ENCODE measurements at places on chromosomes 3 and 15. TPM values are rescaled to one million over a fixed set of nuclear protein-coding genes. Genes with fewer than 3 reads are reported as not detected.

DNA sequence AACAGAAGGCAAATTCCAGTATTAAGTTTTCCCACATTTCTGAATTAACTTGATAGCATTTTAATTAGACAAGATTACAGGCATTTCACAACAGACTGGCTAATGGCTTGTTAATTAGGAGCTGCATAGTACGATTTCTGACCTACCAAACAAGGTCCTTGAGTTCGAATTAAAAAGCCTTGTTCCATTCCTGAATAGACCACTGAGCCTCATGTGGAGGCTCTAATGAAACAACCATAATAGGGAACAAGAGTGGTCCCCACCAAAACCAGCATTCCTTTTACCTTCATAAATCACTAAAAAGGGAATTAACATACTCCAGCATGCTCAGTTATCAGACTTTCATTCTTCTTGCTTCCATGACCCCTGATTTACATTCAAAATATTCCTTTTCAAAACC, 66.4 kb downstream of the PRTG start:
- DNase-seq, result no peak

DNA sequence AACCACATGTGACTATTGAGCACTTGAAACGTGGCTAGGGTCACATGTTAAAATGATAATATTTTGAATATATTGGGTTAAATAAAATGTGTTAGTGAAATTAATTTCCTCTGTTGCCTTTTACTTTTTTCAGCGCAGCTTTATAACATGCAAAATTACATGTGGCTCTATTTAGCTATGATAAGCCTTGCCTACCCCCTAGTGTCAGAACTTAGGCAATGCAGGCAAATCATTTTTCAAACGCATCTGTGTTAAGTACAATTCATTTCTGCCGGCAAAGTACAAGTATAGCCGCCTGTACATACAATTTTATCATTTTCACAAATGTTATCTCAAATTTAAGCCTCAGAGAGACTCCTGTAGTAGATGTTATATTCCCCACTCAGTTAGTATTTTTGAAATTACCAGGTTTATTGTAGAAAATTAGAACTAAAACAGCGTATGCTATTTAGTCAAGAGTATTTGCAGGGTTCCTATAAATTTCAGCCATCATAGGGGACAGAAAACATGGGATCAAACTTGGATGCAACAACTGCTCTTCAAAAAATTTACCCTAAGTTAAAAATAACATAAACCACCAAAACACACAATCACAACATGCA, 56.1 kb downstream of the TAFA4 start:
- peak; percentile 15 for DNase-seq

- DNase-seq, result peak; percentile 90
Measured at GRCh38 chr3:194711913-194712312, 26.2 kb downstream of the FAM43A start.

DNA sequence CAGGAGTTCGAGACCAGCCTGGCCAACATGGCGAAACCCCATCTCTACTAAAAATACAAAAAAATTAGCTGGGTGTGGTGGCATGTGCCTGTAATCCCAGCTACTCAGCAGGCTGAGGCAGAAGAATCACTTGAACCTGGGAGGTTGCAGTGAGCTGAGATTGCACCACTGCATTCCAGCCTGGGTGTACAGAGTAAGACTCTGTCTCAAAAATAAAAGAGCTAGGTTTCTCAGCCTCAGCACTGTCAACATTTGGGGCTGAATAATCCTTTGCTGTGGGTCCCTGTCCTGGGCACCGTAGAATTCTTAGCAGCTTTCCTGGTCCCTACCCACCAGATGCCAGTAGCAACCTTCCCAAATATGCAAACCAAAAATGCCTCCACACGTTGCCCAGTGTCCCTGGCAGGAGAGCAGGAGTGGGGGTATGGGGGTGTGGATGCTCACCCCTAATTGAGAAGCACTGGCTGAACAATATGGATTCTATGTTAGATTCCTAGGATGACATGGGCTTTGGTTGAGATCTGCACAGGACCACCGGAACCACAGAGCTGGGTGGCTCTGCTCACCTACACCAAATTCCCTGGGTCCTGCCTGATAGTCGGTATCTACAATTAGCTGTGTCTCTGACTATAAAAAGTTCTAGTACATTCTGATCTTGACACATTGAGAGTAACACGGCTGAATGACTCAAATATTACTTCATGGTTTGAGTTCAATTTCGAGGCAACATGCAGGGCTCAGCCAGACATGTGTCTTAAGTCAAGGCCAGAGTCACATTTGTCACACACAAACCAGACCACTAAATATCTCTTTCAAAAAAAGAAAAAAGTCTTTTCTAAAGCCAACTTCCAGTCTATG, 577.0 kb upstream of the MDFIC2 start:
- no peak for DNase-seq

DNA sequence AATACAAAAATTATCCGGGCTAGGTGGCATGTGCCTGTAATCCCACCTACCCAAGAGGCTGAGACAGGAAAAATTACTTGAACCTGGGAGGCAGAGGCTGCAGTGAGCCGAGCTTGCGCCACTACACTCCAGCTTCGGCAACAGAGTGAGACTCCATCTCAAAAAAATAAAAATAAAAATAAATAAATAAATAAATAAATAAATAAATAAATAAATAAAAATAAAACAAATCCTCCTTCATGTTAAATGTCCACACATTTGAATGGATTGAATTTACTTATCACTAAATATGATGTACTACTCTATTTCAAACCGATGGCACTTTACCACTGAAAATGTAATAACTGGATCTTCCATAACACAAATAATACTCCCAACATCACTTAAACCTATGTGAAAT, 36.3 kb downstream of the ZBTB20 start:
- DNase-seq, result no peak

DNA sequence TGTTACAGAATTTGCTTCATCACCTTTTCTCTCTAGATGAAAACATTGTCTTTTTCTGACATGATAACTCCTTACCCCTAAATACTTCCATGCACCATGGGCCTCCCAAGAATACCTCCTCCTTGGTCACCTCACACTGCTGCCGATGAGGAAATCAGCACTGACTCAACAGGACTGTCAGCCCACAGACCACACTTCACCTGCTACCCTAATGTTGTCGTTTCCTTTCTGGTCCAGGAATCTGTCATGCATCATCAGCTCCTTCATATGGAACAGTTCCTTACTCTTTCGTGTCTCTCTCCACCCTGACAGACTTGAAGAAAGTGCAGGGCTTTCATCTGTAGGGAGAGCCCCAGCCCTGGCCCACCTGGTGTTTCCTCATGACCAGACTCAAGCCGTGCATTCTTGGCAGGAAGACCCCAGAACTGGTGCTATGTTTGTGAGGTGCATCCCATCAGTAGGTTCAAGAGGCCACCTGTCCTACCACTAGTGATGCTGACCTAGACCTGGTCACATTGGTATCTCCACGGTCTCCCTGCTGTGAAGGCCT, 41.1 kb upstream of the PLXNA1 start:
- DNase-seq, result no peak

Gene MST1
- 5.5 TPM for polyA plus RNA-seq

DNA sequence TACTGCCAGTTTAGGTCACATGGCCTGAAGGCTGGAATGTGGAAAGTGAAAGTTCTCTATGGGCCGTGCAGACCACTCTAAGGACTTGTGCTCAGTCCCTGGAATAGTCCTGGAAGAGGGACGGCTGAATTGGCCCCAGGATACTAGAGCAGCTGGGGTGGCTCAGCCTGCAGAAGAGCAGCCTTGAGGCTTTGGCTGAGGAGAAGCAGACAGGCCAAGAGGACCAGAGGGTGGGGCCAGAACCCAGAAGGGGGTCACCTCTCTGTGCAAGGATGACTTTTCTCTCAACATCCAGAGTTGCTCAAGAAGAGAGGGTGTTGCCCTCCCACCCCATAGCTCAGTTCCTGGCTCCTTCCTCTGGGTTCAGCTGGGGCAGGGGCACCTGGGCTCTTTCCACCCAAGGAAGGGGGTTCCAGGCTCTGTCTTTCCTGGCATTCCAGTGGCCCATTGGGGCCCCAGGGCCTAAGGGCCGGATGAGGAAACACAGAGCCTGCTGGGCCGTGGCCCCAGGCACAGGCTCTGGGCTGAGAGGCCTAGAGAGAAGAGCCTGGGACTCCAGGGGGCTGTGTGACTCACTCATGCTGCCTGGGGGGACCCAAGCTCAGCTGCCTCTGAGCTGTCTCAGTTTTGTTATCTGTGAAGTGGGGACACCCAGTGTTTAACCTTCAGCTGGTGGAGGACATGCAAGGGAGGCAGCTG, 8.5 kb upstream of the FBLN2 start:
- no peak for DNase-seq

Gene C3orf22
- not detected for polyA plus RNA-seq

Gene HIGD2B
- not detected for polyA plus RNA-seq

DNA sequence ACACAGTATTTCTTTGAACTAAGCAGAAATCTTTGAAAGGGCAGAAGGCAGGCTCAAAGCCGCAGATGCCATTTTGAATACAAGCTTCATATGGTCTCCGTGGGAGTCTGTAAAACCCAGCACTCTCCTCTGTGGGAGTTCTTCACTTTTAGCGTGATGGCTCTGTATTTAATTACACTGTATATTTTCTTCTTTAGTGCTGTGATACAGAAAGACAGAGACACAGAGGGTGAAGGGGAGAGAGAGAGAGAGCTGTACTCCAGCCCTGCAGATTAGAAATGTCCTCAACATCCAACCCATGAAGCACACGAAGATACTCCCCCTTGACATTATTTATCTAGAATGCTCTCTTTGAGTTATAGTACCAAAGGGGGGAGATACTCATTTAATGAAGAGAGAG, 752.6 kb upstream of the NR2F2 start:
- DNase-seq, result no peak

DNA sequence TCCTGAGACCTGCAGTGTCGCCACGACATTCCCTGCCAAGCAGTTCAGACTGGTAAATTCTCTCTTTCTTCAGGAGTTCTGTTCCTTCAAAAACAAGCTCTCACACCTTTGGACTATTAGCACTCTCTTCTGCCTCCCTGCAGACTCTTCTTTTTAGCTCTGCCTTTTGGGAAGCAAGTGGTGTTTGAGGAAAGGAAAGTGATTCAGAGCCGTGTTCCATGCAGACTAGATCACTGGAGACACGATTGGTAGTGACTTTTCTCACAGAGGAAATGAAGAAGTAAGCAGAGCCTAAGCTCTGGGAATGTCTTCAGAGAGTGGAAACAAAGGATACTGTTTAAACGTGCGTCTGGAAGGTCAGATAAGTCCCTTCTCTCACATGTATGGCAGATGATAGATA, 270.6 kb upstream of the TPRG1 start:
- no peak for DNase-seq

DNA sequence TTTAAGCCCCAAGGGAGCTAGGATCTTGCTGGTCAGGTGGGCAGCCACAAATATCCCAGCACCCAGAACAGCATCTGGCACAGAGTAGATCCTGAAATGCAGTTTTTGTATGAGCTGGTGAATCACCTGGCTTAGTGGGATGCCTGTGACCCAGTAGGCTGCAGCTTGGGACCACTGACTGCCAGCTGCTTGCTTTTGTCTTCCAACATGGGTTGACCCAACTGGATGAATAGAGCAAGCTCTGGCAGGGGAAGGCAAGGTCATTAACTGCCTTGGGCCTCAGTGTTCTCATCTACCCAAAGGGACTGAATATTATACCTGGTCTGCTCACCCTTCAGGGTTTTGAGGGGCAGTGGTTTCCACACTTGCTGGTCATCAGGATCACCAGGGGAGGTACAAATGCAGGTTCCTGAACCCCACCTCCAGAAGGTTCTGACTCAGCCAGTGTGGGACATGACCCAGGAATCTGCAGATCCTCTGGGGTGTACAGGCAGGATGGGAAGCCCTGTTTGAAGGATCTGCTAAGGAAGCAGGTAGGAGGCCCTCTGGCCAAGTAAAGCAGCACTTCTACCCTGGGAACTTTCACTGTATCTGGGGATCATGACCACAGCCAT, 55.4 kb downstream of the ITGA11 start:
- no peak for DNase-seq

Gene NPAP1
- not detected for polyA plus RNA-seq

Gene ZNF660
- polyA plus RNA-seq, result 0.72 TPM

Gene IMPG2
- polyA plus RNA-seq, result 0.10 TPM

DNA sequence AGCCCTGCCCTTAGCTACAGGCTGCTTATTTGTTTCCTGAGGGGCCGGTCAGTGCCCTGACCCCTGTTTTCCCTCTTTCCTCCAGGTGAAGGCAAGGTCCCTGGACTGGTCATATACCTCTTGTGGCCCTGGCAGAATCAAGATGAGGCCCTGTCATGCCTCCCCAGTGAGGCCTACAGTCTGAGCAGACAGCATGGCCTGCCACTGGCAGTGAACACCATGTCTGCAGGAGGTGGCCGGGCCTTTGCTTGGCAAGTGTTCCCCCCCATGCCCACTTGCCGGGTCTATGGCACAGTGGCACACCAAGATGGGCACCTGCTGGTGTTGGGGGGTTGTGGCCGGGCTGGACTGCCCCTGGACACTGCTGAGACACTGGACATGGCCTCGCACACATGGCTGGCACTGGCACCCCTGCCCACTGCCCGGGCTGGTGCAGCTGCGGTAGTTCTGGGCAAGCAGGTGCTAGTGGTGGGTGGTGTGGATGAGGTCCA, 1.2 kb downstream of the KLHDC8B start:
- no peak for DNase-seq

- DNase-seq, result no peak
Measured at GRCh38 chr3:169345662-169346331, 317.7 kb downstream of the MECOM start.

Gene SUCNR1
- polyA plus RNA-seq, result not detected

GRCh38 chr15:53534105-53534839, 225.2 kb downstream of the WDR72 start:
- no peak for DNase-seq

GRCh38 chr3:64047787-64048186, 24.5 kb upstream of the PSMD6 start:
- DNase-seq, result no peak

Gene SH2D7
- polyA plus RNA-seq, result not detected
